ENCODE measurements at places on chromosomes 16 and 17.

- no peak for DNase-seq
Measured at GRCh38 chr16:73605309-73605708, 557.4 kb upstream of the ZFHX3 start.

GRCh38 chr16:89507214-89507833, 879 bp upstream of the SPG7 start:
- no peak for DNase-seq

- no peak for DNase-seq
Measured at GRCh38 chr17:69511250-69511649, 96.8 kb downstream of the MAP2K6 start.

DNA sequence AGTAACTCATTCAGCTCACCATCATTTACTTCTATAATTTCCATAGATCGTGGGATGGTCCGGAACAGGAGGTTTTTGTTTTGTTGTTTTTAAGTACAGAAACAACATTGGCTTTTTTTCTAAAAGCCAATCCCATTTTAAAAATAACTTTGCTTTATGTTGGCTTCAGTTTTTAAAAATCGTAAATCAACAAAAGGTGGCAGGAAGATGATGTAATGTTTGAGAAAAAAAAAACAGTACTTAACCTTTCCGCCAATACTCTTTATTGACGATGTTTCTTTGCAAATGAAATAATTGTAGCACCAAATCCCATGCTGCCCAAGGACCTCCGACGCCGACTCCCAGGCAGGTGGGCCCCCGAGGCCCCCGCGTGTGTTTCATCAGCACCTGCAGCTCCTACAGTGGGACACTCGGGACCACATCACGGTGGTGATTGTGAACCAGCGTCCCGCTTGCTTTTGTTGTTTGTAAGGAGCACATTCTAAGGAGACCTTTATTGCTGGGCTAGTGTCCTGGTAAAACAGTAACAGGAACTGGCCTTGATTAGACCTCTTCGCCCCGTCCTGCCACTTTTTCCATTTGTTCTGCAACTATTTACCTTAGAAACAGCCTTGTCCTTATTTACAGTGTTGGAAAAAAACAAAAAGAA, 140.2 kb upstream of the CHMP6 start:
- DNase-seq, result no peak

- no peak for DNase-seq
Measured at GRCh38 chr16:3542601-3543373, 34.4 kb downstream of the NLRC3 start.

GRCh38 chr17:73027130-73027741, 65.3 kb downstream of the SLC39A11 start:
- DNase-seq, result no peak

DNA sequence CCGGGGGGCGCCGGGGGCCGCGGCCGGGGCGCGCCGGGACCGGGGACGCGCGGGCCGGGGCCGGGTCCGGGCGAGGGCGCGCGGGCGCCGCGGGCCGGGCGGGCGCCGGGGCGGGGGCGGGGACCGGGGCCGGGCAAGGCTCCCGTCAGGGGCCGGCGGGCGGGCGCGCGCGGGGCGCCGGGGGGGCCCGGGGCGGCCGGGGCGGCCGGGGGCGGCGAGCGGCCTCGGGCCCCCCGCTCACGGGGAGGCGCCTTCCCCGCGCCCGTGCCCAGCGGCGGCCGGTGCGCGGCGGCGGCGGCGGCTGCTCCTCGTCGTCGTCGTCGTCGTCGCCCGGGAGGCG, 563 bp downstream of the ZCCHC14 start:
- no peak for DNase-seq

DNA sequence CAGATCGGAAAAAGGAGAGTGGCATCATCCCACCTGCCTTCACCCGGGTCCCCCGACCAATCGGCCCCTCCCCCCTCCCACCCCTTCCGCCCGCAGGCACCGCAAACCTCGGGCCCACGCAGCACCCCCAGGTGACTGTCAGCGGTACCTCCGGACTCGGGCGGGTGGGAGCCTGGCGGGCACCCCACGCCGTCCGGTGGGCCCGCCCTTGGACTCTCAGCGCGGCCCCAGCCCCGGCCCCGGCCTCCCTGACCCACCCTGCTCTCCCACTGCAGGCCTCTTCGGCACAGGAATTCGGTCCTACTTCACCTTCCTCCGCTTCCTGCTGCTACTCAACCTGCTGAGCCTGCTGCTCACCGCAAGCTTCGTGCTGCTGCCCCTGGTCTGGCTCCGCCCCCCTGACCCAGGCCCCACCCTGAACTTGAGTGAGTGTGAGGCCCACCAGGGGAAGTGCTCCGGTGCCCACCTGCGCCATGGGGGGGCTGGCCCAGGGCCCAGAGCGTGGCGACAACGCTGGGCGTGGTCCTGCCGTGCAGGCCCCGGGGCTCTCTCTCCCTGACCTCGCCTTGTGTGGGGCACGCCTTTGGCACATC, 1.6 kb downstream of the TMC8 start:
- DNase-seq, result peak; percentile 68

DNA sequence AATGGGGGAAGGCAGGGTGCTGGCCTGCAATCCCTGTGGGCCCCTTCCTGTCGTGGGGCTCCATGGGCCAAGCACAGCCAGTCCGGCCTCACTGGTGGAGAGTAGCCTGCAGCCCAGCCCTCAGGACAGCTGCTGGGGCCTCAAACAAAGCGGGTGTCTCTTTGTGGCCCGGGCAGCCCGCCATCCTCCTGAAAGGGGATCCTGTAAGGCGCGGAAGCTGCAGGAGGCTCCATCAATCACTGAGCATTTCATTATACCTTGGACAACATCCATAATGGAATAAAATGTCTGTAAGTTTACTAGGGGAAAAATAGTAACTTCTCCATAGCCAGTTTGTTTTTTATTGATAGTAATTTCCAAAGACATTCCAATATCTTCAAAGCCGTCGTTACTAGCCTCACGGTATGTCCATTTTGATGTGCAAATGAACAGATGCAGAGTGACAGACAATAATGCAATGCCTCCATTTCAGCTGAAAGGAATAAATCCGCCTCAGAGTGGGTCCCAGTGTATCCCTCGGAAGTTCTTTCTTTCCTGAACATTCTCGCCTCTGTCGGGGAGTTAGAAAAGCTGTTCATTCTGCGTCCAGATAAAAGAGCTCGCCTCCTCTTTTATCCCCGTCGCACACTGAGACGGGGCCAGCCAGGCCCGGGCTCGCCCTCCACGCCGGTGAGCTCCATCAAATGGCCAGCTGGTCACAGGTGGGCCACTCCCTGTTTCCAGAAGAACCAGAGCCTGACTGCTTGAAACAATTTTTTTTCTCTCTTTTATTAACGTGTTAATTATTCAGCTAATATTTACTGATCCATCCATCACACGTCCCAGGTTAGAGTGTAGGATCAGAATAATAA, 14.4 kb downstream of the WSCD1 start:
- DNase-seq, result no peak

DNA sequence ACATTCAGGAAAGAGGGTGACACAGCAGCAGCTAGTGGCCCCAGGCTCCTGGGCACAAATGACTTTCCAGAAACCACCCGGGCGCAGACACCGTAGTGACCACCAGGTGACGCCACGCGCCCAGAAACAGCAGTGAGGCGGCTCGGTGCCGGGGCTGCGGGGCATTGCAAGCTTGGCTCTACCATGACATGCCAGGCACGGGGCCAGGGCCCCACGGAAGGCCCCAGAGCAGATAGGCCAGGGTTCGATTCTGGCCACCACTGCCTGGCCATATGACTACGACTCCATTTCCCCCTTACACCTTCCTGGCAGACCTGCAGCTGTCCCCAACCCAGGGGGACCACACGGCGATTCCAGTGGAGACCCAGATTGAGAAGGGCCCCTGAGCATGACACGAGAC, 6.7 kb downstream of the RHBDF1 start:
- DNase-seq, result peak; percentile 78

DNA sequence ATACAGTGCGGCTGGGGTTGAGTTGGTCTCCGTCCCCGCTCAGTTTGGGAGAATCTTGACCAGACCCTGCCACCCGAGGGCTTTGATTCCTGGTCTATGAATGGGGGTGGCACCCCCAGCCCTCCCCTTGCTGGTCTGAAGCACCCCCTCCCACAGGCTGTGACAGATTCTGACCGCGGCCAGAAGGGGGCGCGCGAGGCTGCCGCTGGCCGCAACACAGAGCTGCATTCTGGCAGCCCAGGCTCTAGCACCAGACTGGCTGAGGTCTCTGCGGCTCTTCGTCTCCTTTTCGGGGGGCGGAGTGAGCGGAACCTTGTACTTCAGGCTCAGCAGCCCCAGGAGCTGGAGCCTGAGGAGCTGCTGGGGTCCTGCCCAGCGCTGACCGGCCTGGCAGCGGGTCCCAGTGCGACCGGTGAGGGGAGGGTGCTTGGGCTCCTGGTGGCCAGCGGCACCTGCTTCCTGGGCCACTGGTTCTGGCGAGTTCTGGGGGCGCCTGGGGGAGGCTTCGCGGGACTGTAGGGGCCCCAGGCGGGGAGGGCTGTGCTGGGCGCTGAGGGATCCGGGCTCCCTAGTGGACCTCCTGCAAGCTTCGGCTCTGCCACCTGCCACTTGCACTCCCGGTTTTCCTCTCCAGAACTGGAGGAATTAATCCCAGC, 1011.6 kb downstream of the KCNJ18 start:
- DNase-seq, result no peak

GRCh38 chr16:4380119-4381063, 8.7 kb downstream of the VASN start:
- DNase-seq, result no peak

- no peak for DNase-seq
Measured at GRCh38 chr17:65208717-65209116, 71.5 kb downstream of the RGS9 start.

- no peak for DNase-seq
Measured at GRCh38 chr16:74951206-74951605, 33.7 kb downstream of the WDR59 start.

GRCh38 chr16:27233731-27234130, 30.4 kb downstream of the KDM8 start:
- no peak for DNase-seq

DNA sequence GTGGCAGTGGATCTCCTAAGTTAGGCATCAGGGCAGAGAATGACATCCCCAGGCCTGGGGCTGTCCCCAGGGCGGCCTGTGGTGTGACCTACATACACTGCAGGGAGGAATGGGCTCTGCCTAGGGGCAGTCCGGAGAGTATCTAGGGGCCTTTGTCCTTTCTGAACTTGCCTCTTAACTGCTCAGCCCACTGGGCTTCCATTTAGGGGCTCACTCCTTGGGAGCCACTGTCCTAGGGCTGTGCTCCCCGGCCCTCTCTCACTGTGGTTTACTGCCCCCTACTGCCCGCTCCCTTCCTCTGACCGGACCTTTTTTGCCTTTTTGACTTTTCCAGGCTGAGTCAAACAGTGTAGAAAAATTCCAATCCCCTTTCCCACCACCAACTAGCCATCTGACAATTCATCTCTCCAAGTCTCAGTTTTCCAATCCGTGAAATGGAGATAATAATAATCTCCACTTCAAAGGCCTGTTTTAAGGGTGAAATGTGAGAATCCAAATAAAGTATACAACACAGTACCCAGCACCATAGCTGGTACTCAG, 66.8 kb downstream of the DNAH3 start:
- DNase-seq, result peak; percentile 18

- DNase-seq, result no peak
Measured at GRCh38 chr16:68072038-68072695, 13.0 kb upstream of the NFATC3 start.

DNA sequence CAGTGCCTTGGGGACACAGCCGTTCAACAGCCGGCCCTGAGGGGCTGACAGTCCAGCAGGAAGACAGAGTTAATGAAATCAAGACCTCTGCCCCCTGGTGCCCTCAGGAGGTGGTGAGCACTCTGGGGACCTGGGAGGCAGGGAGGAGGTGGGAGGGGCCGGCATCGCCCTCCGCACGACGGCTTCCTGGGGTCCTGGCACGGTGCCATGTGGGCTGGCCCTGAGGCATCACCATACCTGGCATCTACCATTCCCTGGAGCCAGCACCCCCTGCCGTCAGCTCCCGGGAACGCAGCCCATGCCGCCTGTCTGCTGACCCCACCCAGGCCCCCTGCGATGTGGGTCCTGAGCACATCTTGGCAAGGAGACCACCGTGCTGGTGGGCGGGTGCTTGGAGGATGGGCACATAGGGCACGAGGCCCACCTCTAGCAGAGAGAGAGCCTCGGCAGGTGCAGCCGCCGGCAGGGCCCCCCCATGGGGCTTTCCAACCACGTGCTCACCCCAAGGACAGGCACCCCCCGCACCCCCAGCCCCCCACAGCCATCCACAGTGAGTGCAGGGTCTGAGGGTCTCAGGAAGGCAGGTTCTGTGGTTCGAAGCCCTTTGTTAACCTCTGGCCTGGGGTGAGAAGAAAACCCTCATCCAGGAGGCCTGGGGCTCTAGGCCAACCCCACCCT, 52.5 kb downstream of the ZFPM1 start:
- DNase-seq, result peak; percentile 23

GRCh38 chr17:37106049-37106448, 157.3 kb downstream of the AATF start:
- DNase-seq, result no peak

DNA sequence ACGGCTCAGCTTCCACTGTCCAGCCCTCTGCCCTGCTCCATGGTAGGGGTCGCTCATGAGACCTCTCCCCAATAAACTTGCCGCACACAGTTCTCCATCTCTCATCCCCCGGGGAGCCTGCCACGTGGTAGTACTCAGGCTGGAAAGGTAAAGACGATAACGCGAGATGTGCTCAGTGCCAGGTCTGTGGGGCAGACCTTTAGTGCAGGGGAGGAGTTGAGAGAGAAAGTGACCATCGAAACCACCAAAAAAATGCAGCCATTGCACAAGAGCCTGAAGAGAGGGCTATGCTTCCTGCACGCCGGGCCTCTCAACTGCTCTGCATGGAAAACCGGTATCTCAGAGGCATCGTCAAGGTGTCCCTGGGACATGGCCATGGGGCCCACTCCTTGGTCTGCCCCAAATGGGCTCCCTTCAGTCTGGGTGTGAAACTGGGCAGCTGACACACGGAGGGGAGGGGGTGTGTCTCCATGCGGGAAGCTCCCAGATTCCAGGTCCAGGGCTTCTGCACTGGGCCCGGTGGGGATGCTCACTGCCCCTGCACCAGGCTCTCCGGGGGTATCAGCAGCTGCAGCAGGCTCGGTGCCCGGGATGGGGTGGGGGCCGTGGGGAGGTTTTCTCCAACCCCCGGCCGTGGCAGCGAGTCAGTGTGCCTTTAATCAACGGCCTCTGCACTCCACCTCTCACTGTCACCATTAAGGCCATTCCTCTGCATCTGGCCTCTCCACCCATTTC, 4.7 kb upstream of the AANAT start:
- DNase-seq, result no peak

- DNase-seq, result no peak
Measured at GRCh38 chr17:77258638-77259037, 117.9 kb downstream of the SEC14L1 start.

DNA sequence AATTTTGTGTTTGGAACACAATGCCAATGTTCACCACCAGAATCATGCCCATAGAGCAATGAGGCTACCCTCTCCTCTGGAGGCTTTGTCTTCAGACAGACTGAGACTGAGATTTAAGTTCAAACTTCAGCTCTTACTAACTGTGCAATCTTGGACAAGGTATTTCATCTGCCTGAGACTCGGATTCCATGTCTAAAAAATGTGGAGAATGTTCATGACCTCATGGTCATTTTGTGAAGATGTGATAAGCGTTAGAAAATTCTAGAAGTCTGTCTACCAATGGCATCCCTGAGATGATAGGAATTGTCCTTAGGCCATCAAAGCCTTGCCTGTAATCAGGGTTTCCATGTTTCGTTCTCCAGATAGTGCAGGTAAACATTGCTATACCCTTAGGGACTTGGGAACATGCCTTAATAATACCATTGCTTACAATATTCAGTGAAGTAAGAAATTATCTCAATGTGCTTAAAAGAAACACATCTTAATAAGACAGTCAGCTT, 388.2 kb upstream of the MAF start:
- no peak for DNase-seq

Data from stimulated activated CD8-positive, alpha-beta memory T cell treated with anti-CD3 and anti-CD28 coated beads, Interleukin-4, amount 100 ng/mL, for 24 hours (primary cell).